ENCODE measurements at places on chromosomes 16 and 17. TPM values are rescaled to one million over a fixed set of nuclear protein-coding genes. Genes with fewer than 3 reads are reported as not detected.

DNA sequence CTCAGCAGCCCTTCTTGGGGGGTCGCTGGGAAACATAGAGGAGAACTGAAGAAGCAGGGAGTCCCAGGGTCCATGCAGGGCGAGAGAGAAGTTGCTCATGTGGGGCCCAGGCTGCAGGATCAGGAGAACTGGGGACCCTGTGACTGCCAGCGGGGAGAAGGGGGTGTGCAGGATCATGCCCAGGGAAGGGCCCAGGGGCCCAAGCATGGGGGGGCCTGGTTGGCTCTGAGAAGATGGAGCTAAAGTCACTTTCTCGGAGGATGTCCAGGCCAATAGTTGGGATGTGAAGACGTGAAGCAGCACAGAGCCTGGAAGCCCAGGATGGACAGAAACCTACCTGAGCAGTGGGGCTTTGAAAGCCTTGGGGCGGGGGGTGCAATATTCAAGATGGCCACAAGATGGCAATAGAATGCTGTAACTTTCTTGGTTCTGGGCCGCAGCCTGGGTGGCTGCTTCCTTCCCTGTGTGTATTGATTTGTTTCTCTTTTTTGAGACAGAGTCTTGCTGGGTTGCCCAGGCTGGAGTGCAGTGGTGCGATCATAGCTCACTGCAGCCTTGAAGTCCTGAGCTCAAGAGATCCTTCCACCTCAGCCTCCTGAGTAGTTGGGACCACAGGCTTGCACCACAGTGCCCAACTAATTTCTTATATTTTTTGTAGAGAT, 3.4 kb downstream of the STH start:
- DNase-seq = peak; percentile 72

DNA sequence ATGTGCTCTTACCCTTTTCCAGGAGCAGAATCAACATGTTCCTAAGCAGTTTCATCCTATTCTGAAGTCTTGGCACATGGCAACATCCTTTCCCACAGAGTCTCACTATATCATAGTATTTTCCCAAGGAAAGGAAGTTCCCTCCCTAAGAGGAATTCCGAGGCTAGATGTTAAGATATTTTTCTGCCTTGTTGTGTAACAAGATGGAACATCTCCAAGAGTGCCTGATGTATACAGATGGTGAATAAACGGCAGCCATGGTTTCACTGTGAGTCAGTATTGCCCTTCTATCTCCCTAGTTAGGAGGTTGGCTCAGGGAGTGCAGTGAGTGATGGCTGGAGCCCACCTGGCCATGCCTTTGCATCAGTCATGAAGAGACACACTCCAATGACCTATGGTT, 48.2 kb downstream of the SPACA3 start:
- DNase-seq = peak; percentile 37

DNA sequence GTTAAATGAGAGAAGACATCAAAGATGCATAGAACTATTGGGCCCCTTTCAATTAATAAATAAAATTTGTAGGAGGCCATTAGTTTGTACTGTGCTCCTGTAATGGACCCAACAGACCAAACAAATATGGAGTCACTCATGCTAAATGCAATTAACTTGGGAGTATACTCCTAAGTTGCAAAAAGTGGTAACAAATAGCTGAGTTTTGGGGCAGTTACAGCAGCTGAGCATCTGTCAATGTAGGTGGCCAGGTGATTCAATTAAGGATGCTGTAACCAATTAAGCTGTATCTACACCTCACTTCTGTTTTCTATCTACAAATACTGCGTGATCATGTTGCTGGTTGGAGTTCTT, 34.9 kb downstream of the WNT9B start:
- no peak for DNase-seq

DNA sequence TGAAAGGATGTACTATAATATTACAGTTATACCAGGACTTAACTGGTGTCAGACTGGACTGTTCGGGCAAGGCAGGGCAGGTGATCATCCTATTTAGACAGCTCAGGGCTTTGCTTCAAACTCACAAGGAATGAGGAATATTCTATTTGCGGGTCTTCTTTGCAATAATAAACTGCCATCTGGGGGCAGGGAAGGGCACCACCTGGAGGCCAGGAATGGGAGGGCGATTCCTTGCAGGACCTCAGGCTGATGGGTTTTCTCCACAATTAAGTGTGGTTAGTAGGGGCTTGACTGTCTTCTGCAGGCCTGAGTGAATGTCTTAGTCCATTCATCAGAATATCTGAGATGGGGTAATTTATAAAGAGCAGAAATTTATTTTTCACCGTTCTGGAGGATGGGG, 424.1 kb downstream of the CA10 start:
- DNase-seq = no peak

Gene LGALS9B
- not detected for total RNA-seq
